NAMALWA (cell line): ENCODE measurements at places on chromosomes 4 and X.

- no peak for DNase-seq
Observed at GRCh38 chr4:155954118-155954685, 536 bp upstream of the CTSO start.

DNA sequence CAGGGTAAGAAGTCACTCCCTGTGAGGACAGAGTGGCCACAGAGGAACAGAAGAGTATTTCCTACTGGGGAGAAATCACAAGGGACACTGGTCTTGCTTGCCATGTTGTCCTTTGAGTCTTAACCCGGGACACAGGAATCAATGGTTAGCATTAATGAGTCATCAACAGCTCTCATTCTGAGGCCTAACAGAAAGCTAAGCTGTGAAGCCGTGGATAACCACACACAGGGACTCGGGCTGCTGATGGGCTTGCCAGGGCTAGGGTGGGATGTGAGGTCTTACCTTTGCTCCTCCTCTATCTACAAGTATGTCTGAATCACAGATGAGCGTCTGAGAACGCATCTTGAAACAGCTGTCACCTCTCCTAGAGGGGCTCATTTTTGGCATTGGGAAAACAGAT lies 22.2 kb downstream of the HELT start:
- no peak for DNase-seq

DNA sequence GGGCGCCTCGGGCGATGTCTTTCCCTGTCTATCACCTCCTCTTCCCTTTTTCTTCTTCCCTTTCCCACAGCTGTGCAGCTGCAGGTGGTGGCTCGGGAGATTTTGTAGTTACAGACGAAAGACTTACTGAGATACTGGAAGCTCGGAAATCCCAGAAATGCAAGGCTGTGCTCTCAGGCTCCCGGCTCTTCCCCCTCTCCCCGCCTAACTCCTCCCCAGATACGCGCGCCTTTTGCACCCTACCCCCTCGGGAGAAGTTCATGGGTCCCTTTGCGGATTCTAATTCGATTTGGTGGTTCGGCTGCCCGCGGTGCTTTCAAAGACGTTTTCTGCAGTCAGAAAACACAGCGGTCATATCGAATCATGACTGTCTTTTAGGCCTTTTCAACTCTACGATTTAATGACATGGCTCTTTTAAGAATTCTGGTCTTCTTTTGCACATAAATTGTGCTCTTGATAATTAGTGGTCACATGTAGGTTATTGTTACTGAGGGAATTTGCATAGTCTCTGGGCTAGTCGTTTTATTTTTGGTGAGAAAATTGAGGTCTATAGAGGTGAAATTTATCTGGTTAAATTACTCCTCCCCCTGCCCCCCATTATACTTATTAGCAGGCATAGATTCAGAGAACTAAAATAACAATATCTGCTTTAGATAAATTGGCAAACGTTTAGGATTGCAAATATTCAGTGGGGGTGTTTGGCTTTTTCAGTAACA lies 1.6 kb downstream of the SEPTIN11 start:
- peak; percentile 55 for DNase-seq

DNA sequence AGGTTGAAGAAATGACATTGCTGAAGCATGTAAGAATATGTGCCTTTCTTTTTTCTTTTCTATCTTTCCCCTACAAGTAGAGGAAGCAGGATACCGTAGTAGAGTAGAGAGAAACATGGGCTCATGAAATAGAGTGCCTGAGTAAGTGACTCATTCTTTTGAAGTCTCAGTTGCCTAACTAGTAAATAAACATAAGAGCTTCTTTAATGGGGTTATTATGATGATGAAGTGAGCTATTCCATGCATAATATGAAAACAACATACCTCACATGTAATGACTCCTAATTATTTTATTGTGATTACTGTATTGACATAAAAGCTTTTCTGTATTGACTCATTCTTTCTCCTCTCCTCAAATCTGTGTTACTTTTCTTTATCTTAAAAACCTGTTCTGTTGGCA lies 1538.2 kb downstream of the TECRL start:
- DNase-seq = no peak

DNA sequence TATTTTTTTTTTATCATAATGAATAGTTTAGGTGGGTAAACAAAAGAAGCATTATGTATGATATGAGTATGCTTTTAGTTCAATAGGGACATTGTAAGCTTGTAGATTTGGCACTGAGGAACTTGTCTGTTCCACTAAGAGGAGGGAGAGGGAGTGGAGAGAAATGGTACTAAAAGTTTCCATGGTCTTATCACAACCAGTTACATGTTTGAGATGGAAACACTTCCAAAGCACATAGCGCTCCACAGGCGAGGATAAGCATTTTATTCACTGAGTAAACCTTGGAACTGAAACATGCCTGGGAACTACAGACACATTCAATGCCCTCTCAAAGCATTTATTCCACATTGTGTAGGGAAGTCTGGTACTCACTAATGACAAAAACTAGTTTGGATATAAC lies 15.5 kb downstream of the MYOZ2 start:
- no peak for DNase-seq

DNA sequence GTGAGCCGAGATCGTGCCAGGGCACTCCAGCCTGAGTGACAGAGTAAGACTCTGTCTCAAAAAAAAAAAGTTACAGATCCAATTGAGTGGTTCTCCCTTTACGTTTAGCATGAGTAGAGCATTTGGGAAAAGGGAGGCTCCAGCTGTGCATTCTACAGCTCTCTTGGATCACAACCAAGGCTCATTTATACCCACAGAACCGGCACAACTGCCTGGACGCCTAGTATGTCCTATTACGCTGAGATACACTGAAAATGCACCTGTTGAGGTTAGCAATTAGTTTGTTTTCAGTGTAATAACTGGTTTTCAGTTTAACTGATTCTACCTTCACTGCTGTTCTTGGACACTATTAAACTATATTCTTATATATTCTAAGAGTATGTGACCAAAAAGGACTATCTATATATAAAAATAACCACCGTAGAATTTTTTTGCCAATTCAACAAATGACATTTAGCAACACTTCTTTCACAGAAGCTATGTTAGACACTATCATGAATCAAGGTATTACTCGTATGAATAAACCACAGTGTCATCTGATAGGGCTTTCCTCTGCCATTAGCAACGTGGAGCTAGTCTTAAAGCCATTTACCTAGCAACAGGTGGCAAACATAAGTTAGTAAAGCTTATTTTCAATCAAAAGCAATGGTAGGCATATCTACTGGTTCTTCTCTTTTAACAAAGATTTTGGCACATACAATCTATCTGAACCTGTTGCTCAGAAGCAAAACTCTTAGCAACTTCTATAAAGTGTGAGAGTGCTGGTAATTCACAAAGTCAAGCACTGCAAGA lies 3.6 kb downstream of the OTUD4 start:
- DNase-seq = peak; percentile 23

GRCh38 chr4:145406970-145407369 lies 74.7 kb upstream of the SMAD1 start:
- no peak for DNase-seq

DNA sequence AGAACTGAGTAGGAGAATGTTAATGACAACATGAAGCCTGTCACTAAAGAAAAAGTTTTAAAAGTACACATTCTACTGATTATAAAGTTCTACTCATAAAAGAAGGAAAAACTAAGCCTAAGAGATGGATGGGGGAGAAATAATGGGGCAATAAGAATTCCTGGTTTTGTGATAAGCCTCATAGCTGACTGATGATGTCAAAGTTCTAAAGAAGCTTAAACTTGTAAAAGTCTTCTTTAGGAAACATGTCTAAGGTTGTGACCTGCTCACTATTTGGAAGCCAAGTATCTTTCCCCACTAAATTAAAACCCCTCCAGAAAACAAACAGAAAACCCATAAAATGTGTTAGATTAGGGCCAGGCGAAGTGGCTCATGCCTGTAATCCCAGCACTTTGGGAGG lies 232.9 kb upstream of the GIMD1 start:
- no peak for DNase-seq

DNA sequence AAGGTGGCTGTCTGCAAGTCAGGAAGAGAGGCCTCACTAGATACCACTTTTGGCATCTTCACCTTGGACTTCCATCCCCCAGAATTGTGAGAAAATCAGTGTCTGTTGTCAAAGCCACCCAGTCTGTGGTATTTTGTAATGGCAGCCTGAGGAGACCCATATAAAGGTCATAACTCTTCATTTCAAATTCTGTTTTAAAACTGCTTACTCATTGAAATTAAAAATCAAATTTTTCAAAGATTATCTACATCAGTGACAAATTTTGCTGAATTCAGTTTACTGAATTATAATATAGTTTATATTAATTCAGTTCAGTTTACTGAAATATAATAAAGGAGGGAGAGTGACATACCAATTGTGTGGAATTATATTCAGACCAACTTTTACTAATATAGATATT lies 133.1 kb upstream of the IL15 start:
- no peak for DNase-seq

- no peak for DNase-seq
Observed at GRCh38 chr4:69717778-69718177, 42.6 kb downstream of the SULT1B1 start.

DNA sequence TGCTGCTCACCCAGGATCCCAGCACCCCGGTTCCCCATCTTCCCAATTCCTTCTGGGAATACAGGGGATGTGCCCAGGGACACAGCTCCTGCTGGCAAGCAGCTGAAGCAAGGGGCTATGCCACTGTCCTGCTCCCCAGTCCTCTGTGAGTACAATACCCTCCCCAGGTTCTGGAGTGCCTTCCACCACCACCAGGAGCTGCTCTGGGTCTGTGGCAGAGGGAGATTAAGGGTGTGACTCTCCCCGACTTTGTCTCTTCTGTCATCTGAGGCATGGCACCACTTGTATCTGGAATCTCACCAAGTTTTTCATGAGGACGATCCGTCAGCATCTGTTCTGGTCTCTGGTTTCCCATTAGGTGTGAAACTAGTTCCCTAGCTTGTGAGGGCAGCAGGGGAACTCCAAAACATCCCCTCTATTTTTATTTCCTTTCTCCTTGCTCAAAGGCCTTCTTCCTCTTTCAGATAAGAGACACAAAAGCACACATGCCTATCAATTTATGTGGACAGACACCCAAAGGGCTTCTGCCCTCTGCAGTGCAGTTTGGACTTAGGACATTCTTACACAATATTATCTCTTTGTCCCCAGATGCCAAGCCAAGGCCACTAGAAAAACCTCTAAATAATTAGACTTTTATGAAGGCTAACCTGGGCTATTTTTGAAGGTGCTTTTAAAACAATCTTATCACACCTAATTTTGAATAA lies 26.8 kb downstream of the MGST2 start:
- DNase-seq = peak; percentile 40

GRCh38 chr4:105461221-105461620 lies 12.6 kb downstream of the PPA2 start:
- no peak for DNase-seq

DNA sequence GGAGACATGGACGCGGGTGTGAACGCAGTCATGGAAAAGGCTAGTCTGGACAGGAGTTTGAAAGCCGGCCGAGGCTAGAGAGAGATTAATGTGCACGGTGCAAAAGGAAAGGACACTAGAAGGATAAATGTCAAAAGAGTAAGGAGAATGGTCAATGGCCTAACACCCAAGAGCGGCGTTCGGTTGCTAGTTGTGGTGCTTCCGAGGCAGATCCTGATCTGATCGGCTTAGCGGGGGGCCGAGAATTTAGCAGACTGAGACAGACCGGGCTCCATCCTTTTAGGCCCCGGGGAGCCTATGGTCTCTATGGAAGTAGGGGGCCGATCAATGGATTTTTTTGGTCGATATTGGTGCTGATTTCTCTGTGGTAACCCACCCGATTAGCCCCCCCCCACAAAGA lies 6.9 kb downstream of the GAGE10 start:
- no peak for DNase-seq

- no peak for DNase-seq
Observed at GRCh38 chr4:184331268-184331995, 113.8 kb upstream of the ENPP6 start.

DNA sequence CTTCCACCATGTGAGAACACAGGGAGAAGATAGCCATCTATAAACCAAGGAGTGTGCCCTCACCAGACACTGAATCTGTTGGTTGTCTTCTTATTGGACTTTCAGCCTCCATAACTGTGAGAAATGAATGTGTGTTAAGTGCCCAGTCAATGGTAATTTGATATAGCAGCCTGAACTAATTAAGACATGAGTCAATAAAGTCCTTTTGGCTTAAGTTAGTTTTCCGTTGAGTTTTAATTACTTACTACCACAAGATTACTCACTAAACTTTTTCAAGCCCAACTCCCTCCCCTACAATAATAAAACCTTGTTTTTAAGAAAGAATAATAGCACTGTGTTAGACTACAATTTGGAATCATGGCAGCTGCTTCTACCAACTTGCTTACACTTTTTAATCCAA lies 324.2 kb downstream of the PCDH19 start:
- DNase-seq = no peak

DNA sequence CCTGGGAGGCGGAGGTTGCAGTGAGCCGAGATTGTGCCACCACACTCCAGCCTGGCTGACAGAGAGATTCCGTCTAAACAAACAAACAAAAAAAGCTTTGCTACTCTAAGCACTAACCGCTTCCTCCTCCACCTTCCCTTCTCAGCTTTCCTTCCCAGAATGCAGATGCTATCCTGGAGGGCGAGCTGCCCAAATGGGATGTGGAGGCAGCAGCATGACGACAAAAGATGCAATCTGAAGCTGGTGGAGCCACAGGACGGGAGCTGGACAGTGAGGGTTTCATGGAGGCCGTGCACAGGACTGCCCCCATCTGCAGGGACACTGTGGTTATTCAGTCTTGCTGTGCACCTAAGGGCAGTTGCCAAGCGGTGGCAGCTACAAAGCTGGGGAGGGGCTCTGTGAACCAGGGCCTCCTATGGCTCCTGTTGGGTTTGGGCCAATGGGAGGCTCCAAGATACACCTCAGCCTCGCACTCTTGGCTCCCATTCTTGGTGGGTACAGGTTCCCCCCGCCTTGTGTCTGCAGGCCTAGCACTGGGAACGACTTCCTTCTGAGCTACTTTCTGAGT lies 47.4 kb downstream of the WDR1 start:
- no peak for DNase-seq

DNA sequence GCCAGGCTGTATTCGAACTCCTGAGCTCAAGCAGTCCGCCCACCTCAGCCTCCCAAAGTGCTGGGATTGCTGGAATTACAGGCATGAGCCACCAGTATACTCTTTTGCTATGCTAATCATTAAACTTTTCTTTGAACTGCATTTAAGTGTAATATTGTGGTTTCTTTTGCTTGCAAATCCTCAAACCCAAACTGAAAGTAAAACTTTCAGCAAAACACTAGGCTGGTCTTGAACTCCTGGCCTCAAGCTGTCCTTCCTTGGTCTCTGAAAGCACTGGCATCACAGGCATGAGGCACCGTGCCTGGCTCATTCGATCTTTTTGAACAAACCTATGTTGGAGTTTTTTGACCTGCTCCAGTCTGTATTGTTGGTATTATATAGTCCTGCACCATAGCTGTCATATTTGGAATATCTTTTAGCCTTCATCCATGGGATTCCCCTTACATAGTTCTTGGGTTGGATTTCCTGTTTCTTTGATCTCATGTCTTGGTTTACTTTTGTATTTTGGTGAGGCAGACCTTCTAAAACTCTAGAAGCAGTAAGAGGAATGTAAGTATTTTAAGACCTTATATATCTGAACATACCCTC lies 34.1 kb downstream of the MOB1B start:
- DNase-seq = no peak

- DNase-seq = peak; percentile 20
Observed at GRCh38 chrX:78124307-78124706, 15.1 kb downstream of the TAF9B start.
